ENCODE measurements at places on chromosomes 3 and 15.

- DNase-seq: no peak
These were observed 442.4 kb upstream of the RARB start for GRCh38 chr3:24985668-24986067.

DNA sequence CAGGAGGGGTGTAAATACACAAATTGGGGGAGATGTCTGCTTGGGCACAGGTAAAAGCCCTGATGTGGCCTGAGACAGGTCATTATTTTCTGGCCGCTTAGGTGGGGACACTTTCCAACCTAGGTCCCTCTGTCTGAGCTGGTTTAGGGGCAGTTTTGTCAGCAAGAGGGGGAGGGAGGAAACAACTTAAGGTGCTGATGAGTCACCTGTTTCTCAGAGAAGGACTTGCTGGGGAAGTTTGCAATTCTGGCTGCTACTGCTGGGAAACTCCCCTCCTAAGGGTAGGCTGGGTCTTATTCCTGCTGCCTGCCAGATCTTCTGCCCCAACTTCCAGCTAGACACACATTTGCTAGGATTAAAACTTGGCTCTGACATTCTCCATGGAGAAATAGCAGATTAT is 4.8 kb upstream of the RHOV start:
- peak; percentile 29 for DNase-seq

DNA sequence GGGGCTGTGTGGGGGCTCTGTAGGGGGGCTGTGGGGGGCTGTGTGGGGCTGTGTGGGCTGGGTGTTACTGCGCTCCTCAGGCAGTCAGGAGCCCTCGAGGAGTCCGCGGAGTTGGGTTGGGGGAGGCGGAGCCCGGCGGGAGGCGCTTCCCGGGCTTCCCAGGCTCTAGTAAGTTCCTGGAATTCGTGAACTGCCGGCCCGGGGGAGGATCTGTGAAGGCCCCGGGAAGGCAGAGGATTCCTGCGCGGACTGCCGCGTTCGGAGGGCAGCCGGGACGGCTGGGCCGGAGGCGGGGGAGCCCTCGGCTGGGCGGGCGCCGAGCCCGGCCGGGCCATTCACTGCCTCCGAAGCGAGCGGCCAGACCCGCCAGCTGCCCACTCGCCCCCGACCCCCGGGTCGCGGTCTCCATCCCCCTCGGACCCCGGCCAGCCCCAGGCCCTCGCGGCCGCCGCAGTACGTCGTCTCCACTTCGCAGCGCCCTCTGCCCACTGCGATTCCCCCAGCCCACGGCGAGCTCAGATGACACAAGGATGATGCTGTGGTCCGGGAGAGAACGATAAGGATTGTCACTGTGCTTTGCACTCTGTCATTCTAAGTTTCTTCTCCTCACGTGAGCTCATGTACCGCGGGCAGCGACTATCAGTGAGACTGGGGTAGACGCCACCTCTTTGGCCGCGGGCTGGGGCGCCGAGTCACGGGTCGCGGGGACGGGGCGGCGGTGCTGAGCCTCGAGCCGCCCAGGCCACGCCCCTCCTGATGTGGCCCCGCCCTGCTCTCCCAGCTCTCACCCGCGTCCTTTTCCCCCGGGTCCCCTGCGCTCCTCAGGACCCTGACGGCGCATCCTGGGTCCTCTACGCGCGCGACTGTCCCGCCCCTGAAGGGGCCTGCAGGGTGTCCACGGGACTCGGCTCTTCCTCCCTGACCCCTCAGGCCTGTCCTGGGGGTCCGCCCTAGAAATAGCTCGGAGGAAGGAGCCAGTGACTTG is 65.3 kb downstream of the KLF13 start:
- peak; percentile 70 for DNase-seq

GRCh38 chr3:173000553-173000952 is 140.5 kb downstream of the SPATA16 start:
- DNase-seq: no peak

GRCh38 chr3:29291260-29291981 is 10.6 kb downstream of the RBMS3 start:
- no peak for DNase-seq

GRCh38 chr3:49020330-49021212 is 1.4 kb upstream of the NDUFAF3 start:
- peak; percentile 38 for DNase-seq

- no peak for DNase-seq
These were observed 126.0 kb downstream of the IL5RA start for GRCh38 chr3:2984005-2984830.

DNA sequence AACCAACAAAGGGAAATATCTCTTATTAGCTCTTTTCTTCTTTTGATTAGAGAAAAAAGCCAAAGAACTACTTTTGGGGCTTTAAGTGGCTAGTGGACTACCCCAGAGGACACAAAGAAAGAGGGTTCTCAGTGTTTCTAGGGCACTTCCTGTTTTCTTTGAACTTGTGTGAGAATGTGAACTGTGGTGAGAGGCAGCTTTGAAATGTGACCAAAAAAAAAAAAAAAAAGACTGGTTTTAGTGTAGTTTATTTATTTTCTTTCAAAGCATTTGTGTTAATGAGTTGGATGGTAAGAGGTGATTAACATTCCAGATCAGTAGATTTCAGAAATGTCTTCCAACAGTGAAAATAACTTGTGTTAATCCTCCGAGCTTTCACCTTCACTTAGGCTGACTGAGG is 32.4 kb downstream of the SELENOT start:
- no peak for DNase-seq

- no peak for DNase-seq
These were observed 1134.9 kb downstream of the ROBO2 start for GRCh38 chr3:78174821-78175220.

- DNase-seq: no peak
These were observed 359.4 kb downstream of the CACNA2D3 start for GRCh38 chr3:54481606-54482365.

GRCh38 chr15:85642065-85642692 is 152.5 kb downstream of the KLHL25 start:
- no peak for DNase-seq
